ENCODE measurements at places on chromosomes 13 and 19.

DNA sequence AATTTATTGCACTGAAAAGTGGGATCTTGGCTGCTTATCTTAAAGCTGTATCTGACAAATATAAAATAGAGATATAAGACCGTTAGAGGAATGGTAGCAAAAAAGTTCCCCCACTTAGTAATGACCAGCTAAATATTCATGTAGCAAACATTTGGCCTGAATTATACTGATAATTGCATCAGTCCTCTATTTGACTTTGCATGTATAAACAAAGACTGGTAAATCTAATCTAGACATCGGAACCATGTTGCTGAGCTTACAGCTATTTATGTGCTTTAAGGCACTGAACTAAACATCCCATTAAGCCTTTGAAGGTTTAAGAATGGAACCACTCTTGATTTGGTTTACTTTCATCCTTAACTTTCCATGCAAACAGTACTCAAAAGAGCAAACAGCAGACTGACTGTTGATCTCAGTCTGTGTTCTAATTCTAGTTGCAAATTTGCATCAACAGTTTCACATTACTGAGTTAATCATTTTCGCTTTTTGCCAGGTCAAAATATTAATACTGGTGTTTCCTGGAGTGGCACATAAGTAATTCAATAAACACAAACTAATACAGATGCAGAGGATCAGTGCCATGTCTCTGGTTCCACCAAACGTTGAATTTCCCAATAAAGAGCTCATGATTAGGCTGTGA lies 203.5 kb upstream of the HTR2A start:
- no peak for DNase-seq

DNA sequence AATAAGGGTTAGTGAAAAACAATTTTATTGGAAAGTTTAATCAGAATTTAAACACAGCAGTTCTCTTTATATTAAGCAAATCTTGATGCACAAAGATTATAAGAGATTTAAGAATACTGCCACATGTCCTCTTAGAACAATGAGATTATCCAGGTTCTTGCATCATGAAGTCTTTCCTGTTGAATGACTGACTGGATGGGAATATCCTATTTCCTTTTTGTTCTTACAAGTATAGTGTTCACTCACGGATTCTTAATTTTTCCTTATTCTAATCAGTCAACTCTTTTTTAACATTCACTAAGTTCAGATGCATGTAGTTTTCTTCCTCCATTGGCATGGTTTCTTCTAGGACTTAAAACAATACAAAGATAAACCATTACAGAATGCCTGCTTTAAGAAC lies 10.1 kb downstream of the URI1 start:
- DNase-seq, result no peak

DNA sequence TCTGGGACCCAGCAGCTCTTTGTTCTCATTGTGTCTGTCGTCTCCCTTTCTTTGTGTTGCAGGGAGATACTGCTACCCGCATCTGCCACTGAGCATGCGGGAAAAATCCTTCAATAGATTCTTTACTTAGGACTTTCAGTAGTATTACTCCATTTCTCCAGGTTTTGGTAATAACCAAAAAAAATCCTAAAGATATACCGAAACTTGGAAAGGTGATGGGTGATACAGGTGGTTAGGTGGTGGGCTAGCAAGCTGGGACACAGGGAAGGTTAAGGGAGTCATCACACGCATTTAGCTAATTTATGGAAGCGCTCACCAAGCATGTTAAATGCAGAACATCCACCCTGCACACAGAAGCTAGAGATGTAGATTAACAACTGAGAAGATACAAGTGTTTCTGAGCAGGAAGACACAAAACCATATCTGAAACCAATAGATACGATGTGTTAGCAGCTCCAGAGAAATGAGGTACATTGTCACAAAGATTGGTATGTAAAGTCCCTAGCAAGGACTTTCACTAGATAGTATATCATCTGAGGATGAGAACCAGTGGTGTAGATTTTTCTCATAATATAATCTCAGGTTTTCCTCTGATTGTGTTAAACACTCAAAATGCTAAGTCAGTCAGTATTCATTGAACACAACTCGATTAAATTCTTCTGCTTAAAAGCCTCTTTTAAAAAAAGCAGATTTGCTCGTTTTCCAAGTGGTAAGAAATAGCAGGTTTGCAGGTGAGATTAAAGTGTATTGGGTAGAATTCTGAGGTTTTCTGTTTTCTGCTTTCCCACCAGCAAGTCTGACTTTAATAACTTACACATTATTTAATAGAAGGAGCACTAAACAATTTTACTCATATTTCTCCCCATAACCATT lies 1.2 kb upstream of the SLAIN1 start:
- no peak for DNase-seq

DNA sequence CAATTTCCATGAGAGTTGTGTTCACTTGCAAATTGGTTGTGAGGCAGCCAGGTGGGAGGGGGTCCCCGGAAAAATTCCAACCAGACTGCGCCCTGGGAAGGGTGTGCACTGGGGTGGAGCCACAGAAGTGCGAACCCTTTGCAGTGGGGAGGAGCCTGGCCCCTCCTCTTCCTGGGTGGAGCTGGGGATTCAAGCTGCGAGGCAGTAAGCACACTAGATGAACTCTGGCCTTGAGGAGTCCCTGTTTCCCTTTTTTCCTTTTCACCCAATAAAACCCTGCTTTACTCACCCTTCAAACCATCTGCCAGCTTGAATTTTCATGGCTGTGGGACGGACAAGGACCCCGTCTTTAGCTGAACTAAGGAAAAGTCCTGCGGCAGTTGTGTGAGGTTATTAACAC lies 31.0 kb upstream of the MBNL2 start:
- no peak for DNase-seq

GRCh38 chr13:51576754-51577153 lies 7.5 kb upstream of the WDFY2 start:
- no peak for DNase-seq

DNA sequence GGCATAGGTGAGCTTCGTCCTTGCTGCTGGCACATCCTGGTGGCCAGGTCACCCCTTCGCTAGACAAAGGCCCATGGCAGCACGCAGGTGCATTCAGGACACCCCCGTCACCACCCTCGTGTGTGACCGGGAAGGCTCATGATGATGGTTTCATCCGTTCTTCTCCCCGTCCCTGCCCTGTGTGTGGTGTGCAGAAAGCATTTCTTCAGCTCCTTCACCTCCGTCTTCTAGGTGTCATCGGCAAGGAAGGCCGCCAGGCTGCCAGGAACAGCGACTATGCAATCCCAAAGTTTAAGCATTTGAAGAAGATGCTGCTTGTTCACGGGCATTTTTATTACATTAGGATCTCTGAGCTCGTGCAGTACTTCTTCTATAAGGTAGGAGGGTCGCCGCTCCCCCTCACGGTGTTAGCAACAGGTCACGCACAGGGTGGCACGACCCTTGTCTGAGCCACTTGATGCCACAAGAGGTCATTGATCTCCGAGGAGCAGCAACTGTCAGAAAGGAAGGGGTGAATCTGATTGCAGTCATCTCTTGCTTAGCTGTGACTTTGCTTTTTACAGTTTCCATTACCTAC lies 111.0 kb upstream of the MCF2L start:
- no peak for DNase-seq

DNA sequence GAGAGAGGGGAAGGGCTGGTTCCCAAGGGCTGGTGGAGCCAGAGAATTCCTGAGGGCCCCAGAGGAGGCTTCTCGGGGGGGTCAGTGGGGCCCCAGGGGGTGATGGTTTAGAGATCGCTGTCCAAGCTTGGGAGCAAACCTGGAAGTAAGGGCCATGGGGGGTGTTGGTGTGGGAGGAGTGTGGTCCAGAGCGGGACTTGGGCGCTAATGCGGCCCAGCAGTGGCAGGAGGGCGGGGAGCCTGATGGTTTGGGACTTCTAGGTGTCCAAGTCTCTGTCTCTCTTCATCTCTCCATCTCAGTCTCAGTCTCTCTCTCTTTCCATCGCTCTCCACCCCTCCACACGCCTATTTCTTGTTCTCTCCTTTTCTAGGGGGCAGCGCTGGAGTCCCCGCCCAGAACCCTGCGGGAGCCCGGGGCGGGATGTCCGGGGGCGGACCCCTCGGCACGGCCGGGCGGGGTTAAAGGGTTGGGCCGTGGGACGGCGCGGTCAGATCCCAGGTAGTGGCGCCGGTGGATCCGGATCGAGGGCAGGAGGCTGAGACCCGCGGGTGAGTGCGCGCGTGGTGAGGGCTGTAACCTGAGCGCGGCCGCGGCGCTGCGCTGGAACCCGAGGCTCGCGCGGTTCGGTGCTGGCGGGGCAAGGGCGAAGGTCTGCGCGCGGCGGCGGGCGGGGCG lies at the start of gene CYP4F22:
Gene CYP4F22 (plus strand): TSS at position 491 of the 676 bp plus-strand sequence. CDS start 16,812 bp downstream, outside the sequence.
- DNase-seq, result peak; percentile 18

DNA sequence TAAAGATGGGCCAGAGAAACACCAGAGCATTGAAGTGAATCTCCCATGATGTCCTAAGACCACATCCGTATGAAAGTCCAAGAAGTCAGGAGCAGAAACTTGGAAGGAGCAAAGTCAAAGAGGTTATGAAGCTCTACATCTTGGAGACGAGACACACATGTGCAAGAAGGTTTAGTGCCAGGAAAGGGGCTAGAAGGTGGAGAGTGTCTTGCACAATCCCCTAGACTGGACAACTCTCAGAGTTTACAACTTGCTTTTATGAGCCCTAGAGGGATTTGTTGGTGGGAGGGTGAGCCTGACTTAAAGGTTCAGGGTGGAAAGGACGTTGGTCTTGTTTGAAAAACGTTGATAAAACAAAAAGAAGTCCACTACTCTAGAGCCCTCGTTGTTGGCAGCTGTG lies 150.6 kb downstream of the GPC6 start:
- no peak for DNase-seq

- no peak for DNase-seq
Measured at GRCh38 chr19:10293637-10294367, 4.0 kb downstream of the ICAM5 start.

- DNase-seq, result no peak
Measured at GRCh38 chr19:40147693-40148347, 43.4 kb upstream of the MAP3K10 start.

DNA sequence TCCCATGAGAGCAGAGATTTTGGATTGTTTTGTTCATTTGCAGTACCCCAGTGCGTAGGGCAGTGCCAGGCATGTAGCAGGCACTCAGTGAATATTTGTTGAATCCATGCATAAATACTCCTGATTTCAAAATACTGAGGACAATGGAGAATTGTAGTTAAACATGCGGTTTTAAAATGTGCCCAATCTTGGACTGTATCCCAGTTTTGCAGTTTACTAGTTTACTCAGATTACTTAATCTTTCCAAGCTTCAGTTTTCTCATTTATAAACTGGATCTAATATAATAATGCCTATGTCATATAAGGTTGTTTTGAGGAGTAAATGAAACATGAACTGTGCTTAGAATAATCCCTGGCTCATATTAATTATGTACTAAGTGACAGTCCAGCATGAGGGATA lies 39.0 kb downstream of the RCBTB2 start:
- DNase-seq, result no peak

DNA sequence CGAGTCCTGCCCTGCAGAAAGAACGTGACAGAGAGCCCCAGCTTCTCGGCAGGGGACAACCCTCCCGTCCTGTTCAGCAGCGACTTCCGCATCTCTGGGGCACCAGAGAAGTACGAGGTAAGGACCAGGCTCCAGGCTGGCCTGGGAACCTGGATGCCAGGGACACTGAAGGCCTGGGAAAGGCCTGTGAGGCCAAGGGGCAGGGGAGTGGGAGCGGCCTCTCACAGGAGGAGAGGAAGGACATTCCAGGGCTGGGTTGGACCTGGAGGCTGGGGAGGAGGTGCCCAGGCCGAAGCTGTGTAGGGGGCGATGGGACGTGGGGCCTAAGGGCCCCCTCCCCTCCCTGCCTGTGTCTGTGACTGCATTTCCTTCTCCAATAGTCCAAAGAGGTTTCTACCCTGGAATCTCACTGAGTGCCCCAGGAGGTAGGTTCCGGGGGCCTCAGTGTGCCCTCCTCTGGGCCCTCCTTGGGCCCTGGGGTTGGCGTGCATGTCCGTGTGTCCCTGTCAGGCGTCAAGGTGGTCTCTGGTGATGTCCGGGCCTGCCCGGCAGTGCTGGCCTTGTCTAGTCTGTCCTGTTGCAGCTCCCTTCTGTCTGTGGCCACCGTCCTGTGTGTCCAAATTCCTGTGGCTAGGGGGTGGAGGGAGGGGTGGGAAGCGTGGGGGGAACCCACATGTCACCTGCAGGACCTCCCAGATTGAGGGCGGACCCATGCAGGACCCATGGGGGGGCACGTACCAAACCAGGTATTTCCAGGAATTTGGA lies 16.9 kb upstream of the CD22 start:
- no peak for DNase-seq

GRCh38 chr19:36136964-36137686 lies 2.7 kb upstream of the CAPNS1 start:
- peak; percentile 16 for DNase-seq

GRCh38 chr13:79389026-79389425 lies 17.0 kb downstream of the RBM26 start:
- DNase-seq, result no peak

DNA sequence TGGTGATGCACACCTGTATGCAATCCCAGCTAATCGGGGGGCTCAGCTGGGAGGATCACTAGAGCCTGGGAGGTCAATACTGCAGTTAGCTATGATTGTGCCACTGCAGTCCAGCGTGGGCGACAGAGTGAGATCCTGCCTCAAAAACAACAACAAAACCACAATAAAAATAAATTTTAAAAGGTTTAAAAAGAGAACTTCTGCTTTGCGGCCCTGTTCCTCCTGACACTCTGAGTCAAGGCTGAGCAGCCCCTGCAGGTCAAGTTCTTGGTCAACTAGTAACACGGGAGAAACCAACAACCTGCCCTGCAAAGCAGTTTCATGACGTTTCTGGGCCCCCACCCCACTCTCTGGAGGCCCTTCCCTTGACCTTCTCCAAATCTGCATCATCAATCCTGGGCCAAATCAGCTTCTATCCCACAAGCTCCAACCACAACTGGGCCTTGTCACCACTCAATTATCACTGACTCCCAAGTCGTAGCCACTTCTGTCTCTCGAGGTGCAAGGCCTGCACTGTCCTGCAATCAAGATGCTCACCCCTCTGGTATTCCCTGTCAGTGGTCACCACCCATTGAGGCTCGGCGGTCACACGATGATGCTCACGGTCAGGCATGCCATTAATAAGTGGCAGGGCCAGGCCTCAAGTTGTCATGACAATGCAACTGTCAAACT lies 7.5 kb downstream of the ELAVL1 start:
- DNase-seq, result no peak

- DNase-seq, result no peak
Measured at GRCh38 chr13:44848920-44849676, 140.2 kb downstream of the NUFIP1 start.

DNA sequence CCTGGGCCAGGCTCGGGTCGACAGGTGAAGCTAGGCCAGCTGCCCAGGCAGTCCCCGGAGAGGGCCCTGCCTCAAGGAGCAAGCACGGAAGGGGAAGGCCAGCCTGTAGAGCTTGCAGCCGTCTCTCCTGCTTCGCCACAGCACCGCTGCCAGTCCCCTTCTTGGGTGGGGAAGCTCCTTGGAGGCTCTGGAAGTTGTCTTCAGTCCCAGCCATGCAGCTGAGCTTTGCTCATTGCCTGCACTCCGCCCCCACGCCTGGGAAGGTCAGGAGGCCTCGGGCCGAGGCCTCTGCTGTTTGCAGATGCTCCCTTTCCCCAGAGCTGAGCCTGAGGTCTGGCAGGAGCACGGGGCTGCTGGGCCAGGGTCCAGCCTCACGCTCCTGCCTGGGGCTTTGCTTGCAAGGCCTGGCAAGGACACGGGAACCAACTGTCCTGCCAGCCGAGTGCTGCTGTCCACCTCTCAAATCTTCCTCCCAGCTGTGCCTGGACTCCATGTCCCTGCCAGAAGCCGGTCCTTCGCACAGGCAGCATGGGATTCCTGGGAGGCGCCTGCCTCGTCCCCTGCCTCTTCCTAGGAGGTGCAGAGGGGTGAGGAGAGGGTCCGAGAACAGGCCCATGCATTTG lies 13.3 kb downstream of the PLEKHF1 start:
- DNase-seq, result no peak

- DNase-seq, result no peak
Measured at GRCh38 chr13:44934724-44935123, 54.5 kb downstream of the NUFIP1 start.
